ENCODE measurements at places on chromosomes 5 and 9.
A peak's percentile ranks its signal among the peaks of the same experiment; 100 is the strongest.

GRCh38 chr9:117549444-117549843 lies 134.6 kb upstream of the ASTN2 start:
- DNase-seq = no peak

DNA sequence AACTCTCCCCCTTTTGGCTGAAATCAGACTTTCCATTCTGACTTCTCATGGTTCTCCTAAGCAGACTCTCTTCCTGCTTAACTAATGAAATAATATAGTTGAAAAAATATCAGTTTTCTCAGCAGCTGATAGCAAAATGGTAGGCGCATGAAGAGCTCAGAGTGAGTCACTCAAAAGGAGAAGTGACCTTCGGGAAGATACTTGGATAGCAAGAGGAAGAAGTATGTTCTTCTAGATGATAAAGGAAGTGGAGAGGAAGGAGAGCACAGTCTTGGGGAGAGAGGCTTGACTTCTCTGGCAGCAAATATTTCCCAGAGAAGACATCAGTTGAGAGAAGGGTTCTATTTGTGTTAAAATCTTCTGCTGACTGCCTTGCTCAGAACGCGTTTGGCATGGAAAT lies 101.5 kb downstream of the TAF11L14 start:
- DNase-seq = no peak

- peak; percentile 79 for DNase-seq
Measured at GRCh38 chr9:125428902-125429467, 167.4 kb downstream of the GAPVD1 start.

DNA sequence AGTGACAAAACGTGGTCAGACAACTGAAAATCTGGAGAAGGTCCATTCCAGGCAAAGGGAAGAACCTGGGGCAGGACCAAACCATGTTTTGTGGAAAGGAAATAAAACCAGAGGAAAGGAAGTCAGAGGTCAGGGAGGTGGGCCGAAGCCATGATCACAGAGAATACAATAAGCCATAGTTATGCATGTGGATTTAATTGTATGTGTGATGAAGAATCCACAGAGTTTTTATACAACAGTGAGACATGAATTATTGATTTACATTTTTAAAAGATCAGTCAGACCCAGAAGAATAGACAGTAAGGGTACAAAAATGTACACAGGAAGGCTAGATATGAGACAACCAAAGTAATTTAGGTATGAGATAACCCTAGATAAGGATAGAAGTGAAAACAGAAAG lies 20.8 kb downstream of the TTC33 start:
- no peak for DNase-seq

DNA sequence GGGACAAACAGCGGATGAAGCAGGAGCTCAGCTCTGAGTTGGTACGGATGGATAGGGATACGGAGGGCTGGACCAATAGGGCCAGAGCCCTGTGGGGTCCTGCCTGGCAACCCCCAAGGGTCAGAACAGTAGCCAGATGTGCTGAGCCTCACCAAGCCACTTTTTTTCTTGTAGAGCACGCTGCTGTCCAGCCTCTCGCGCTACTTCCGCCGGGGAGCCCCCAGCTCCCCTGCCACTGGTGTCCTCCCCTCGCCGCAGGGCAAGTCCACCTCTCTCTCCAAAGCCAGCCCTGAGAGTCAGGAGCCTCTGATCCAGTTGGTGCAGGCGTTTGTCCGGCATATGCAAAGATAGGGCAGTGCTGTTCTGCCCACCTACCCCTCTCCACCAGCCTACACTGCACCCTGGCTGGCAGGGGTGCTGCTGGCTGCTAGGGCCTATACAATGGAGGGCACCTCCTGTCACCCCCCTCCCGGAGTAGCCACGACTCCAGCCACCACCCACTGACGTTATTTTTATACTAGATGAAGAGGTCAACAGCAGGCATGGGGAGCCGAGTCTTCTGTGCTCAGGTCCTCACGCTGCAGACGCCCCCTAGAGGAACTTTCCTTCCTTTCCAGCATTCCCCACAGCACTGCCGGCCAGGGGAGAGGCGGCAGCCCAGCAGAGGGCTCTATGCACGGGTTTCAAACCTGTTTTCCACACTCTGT lies 21.6 kb downstream of the SH3GLB2 start:
- peak; percentile 87 for DNase-seq

DNA sequence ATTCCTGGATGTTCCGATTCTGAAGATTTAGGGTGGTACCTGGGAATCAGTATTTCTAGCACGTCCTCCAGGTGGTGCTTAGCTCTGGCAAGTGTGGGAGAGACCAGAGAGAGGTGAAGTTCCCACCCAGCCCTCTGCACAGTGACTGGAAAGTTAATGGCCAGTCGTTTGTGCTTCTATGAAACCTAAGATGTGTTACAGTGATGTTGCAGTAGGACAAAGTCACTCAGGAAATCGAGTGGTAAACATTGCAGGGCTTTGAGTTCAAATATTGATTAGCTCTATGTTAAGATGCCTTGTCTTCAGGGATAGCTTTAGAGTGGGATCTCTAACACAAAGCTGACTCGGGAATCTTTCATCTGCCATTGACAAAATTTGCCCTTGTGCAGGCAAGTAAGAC lies 55.6 kb downstream of the PIK3R1 start:
- no peak for DNase-seq

GRCh38 chr9:83312537-83312936 lies 225.7 kb downstream of the FRMD3 start:
- DNase-seq = no peak

- DNase-seq = no peak
Measured at GRCh38 chr5:143383988-143384387, 19.5 kb downstream of the NR3C1 start.

GRCh38 chr5:1875281-1875842 lies 7.4 kb downstream of the IRX4 start:
- no peak for DNase-seq

Measured in tongue (tissue), 3 donors.